Fibroblast of skin of back (primary cell): ENCODE measurements at places on chromosomes 7 and 10.

DNA sequence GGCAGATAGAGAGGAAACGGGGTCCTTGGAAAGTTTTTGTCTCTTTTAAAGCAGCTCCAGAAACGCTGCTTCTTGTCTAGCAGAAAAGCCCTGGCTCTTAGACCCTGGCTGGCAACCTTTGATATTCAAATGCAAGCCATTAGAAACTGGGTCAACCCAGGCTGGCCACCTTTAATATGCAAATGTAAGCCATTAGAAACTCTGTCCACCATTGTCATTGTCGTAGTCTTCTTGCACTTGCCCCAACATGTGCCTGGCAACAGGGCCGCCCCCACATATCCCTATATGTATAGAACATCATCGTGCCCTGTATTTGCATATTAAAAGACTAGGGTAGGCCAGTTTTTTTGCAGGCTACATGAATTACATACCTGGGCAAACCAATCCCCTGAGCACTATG lies 621.3 kb upstream of the DPP6 start:
- DNase-seq, result no peak

DNA sequence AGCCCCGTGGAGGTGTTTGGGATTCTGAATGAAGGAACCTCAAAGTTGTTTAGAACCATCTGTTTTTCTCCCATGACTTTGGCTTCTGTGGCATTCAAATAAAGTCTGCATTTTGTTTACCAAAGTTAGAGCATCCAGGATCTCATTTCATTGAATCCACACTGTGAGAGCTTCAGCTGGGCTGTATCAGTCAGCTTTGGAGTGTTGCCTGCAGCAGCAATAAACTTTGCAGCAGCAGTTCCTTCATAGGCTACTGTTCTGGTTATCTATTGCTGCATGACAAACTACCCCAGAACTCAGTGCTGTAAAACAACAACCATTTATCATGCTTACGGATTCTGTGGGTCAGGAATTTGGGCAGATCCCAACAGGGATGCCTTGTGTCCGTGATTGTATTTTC lies 1575.2 kb upstream of the LRRTM3 start:
- no peak for DNase-seq

- no peak for DNase-seq
Measured at GRCh38 chr10:109359316-109359715, 564.0 kb downstream of the XPNPEP1 start.

DNA sequence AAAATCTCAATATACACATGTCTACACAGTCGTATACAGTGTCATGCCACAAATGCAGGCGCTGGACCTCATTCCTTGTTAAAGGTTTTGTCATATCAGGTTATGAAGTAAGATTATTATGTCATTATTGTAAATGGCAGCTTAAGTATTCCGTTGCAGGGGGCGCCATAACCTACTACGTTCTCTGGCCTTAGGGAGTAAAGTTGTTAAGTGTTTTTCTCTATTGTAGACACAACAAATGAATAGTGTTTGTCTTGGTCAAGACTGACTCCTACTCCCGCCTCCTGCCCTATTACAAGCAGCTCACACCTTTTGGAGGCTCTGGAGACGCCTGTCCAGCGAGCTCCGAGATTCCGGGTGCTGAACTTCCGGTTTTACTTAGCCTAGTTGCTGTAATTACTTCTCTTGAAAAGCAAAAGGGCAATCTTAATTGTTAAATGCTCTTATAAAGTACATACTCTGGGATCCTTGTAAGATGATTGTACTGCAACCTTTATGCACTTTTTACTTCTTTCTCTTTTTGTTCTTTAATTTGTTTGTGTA lies 994 bp downstream of the GATAD1 start:
- DNase-seq, result peak; percentile 53

DNA sequence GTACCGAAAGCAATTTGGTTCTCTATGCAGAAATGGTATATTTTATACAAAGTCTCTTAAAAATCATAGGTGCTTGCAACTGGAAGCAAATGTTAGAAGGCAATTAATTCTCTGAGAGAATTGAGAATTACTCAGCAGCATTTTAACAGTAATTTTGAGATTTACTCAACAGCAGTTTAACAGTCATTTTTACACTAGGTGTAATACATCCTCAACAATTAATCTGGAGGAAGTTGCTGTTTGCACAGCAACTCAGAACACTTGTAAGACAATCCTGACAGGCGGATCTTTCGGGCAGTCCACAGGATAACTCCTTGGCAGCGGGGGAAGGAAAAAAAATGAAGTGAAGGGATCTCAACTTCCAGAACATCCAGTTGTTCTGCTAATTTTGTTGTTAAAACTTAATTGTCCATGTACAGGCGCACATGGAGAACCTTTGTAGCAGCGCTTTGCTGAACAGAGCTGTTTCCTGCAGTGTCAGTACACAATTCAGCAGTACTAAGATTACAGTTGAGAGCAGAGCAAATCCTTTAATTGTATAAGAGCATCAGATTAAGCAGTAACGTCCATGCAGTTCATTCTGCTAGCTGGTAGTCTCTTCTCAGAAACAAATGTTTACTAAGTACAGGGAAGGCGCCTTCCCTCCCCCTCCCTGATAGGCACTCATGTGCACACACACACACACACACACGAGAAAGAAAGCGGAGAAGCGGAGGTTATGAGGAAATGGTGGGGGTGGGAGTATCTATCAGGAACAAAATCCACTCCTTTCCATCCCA lies 43.8 kb downstream of the ENO4 start:
- no peak for DNase-seq

DNA sequence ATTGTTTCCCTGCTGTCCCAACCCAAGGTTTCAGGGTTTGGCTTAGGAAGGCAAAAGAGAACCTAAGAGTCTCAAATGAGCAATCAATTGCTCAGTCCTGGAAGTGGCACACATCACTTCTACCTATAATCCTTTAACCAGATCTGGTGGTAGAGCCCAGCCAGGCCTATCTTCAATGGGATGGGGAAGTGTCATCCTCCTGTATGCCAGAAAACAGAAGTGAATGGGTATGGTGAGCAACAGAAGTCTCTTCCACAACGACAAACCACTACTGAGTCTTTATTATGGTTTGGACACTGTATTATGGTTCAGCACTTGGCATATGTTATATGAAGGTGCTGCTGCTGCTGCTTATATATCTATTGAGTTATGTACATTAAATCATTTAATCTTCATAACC lies 3.0 kb upstream of the AKR1B1 start:
- DNase-seq, result no peak

DNA sequence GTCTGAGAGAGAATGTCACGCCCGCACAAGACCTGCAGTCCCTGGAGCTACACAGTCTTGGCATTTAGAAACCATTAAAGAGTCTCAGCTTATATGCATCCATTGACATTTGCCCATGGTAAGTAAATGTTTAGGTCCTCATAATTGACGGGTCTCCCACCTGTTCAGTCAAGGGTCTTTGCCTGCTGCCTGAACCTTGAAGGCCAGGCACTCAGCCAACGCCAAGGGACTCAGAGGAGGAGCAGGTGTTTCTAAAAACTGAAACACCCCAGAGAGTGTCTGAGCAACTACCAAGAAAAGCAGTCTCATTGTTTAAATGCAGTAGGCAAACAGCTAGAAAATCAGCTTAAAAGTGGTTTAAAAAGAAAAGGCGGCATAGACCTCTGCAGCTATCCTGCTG lies 264.7 kb upstream of the AKR1E2 start:
- no peak for DNase-seq

DNA sequence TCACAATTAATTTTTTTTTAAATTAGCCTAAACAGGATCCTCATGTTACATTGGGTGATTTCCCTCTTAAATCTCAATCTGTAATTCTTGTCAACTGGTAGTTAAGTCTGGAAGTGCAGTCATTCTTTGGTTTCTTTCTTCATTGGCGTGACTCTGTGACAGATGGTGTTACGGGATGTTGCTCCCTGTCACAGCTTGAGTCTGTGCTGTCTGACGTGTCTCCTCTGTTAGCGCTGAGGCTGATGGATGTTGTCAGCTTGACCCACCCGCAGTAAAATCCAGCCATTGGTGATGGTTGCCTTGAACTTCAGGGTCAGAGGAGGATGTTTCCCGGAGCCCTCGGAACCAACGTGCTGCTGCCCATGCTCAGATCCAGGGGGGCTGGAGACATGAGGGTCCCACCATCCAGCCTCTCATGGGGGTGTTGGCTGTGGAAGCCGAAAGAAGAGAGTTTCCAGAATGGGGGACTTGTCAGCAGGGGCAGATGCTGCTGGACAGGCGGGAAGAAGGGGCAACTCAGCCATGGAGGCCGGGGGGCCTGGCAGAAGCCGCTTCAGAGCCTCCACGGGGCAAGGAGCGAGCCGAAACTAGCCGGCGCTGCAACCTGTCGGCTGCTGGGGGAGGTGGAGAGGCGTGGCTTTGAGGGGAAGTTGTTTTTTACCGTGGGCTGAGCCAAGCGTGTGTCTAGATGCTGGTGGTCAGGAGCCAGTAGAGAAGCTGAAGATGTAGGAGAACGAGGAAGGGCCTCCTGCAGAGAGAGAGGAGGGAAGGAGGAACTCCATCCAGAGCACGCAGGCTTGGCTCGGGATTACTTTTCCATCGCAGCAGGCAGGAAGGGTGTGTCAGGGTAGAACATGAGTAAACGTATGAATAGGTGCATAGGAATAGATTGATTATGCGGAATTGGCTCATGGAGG lies 3.5 kb downstream of the SUN1 start:
- no peak for DNase-seq

GRCh38 chr7:96836456-96836855 lies 126.8 kb upstream of the SEM1 start:
- DNase-seq, result no peak

GRCh38 chr10:84059526-84059925 lies 79.8 kb upstream of the GHITM start:
- no peak for DNase-seq

DNA sequence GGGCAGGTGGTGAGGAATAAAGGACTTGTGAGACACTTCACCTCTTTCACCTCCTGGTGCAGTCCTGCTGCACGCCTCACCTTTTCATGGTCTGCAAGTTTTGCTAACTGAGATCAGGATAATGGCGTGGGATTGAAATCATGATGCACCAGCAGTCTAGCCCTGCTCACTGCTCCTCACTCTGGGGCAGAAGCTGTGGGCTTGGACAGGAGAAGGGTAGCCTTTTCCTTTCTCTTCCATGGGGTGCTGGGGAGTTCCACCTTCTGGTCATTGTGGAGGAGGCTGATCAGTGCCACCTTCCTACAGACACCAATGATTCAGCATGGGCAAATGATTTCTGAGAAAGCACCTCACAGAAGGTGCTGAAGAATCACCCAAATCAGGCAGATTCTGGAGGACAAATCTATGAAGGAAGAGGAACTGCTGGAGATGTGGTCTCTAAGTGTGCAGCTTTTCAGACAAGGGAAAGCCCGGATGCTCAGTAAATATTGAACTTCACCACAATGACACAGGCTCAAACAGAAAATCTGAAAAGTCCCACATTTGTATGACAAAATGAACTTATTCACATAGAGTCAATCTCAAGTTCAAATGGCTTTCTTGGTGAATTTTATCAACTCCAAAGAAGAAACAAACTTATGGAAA lies 19.7 kb downstream of the MBL2 start:
- DNase-seq, result no peak

DNA sequence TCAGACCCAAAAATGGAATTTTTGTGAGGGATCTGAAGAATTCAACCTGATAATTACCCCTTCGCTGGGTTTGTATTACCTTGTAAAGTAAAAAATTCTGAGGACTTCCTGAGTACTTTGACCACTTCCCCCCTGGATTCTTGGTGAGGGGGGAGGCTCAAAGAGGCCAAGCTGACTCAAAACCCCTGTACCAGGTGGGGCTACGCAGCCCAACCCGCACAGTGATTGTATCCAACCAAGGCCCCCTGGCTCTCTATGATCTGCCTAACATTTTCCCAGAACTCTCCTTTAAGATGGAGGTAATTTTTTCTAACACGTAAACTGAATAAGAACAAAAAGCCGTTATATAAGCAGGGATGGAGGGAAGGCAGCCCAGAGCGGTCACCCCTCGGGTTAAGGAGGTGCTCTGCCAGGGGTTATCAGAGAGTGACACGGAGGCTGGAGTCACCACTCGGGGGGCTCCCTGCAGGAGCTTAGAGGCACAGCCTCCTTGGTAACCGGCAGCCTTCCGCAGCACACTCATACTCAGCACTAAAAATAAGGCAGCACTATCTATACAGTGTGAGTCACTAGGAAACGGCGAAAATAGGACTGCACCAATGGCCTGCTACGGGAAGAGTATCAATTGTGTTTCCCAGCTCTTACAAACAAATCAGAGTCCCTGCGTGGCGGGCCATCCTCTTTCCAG lies 255.4 kb downstream of the ELMO1 start:
- no peak for DNase-seq

DNA sequence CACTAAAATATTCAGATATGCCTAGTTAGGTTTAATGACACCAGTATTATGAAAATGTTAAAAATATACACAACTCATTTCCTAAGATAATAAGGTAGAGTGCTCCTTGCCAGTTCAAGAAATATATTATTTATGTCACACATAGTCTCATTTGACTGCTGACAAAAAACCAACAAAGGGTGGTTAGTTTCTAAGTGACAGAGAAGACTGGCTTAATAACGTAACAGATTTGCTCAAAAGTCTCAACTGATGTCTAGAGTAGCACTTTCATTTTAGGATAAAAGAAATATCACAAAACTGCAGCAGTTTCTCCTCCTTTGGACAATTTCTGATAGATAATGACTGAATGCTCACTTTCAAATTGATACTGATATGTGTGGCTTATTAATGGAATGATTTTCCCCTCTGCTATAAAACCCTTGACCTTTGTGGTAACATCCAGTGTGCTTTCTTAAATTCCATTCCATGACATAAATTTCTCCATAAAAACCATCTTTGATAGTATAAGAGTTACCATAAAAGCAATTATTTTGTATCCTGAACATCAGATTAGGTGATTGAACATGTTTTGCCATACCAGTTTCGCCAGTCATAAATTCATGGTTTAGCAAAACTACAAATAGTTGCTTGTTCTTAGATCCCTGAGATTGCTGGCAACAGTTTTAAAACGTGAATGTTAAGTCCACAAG lies 94.2 kb downstream of the NRBF2 start:
- DNase-seq, result no peak

- DNase-seq, result no peak
Measured at GRCh38 chr7:108480311-108480710, 24.1 kb upstream of the NRCAM start.

DNA sequence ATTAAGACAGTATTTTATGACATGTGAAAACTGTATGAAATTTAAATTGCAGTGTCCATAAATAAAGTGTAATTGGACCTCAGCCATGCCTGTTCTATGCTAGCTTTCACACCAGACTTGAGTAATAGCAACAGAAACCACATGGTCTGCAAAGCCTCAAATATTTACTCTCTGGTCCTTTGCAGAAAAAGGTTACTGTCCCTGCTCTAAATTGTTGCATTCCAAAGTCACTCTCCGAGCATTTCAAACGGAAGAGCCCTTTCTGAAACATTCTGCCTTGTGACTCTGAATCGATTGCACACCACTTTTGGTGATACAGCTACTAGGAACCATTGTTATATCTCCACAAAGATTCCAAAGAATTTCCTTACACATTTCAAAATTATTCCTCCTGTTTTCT lies 81.0 kb upstream of the STK17A start:
- peak; percentile 82 for DNase-seq
